T-cell (primary cell): ENCODE measurements at places on chromosomes 5 and 9. TPM values are rescaled to one million over a fixed set of nuclear protein-coding genes. Genes with fewer than 3 reads are reported as not detected.

DNA sequence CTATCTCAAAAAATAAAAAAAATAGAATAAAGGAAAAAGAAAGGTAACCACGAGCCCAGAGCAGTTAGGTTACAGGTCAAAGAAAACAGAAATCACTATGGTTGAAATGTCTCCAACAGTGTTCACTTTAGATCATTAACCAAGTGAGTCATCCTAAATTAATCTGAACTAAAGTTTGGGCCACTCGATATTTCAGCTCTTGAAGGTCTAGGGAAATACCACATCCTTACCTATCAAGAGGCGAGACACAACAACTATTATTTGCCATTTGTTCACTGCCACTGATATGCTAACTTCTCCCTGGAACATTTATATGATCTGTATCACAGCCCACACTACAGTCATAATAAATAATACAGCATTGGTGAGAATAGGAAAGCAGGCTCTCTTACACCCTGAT lies 111.3 kb upstream of the NR5A1 start:
- DNase-seq: no peak
- no peak overlapping the region for H3K27ac ChIP-seq
- peaks cover 3% of the 10 kb centered on the region for H3K27me3 ChIP-seq
- no peak overlapping the region for H3K4me3 ChIP-seq

- H3K4me1 ChIP-seq: no peaks in the 10 kb centered on the region
- no peak overlapping the region for H3K27ac ChIP-seq
- no peaks in the 10 kb centered on the region for H3K36me3 ChIP-seq
- DNase-seq: no peak
- no peak overlapping the region for H3K4me3 ChIP-seq
Observed at GRCh38 chr9:81461196-81461595, 228.2 kb downstream of the TLE1 start.

DNA sequence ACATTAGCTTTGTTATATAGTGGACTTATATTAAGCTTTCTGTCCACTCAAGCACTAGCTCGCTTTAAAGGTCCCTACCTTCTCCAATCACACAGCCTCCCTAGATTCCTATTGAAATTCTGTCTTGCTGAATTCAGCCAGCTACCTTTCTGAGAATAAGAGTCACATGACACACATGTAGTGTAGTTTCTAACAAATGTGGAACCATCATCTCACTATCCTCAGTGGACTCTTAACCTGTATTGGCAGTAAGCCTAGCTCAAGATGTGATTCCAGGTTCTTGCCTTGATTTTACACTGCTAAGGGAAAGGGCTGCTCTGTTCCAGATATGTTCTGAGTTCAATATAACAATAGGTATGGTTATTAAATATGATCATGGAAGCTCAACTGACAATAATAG lies 11.4 kb downstream of the FAM219A start:
- DNase-seq: no peak
- H3K4me3 ChIP-seq: no peak overlapping the region
- no peak overlapping the region for H3K27ac ChIP-seq
- no peaks in the 10 kb centered on the region for H3K27me3 ChIP-seq
- no peaks in the 10 kb centered on the region for H3K36me3 ChIP-seq
- H3K4me1 ChIP-seq: no peaks in the 10 kb centered on the region

The ABCA2 gene
- total RNA-seq: 77.6 TPM

The FSTL4 gene
- total RNA-seq: not detected

- H3K27ac ChIP-seq: no peak overlapping the region
- no peak for DNase-seq
- no peak overlapping the region for H3K4me3 ChIP-seq
- no peaks in the 10 kb centered on the region for H3K36me3 ChIP-seq
- no peaks in the 10 kb centered on the region for H3K4me1 ChIP-seq
Observed at GRCh38 chr5:106874974-106875373, 795.8 kb downstream of the EFNA5 start.

DNA sequence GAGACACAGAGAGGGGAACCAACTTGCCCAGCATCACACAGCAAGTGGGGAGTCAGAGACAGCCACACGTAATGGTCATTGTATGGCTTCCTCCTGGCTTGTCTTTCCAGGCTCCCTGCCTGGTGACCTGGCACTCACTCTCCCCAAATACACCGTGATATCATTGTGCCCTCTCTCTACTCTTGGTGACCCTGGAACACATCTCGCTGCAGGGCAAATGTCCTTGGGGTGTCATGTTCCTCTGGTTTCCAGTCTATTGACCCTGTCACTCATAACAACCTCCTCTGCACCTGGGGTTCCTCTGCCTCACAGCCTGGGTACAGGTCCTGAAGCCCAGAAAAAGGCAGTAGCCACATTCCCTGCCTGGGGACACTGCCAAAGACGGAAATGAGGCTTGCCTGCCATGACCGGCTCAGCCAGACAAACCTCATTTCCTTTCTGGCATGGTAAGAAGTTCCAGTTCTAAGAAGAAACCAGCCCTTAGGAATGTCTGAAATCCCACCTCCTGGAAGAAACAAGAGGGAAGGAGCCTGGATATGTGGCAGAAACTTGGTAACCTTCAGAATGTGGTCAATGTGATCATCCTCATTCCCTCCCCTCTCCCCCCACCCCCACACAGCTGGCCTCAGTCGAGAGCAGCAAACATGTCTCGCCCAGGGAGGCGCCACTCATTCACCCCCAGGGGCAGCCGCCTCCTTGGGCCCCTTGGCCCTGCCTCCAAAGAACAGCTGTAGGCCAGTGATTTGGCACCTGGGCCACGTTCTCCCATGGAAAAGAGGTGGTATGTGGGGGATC lies 30.6 kb upstream of the SMU1 start:
- no peaks in the 10 kb centered on the region for H3K27me3 ChIP-seq
- no peak overlapping the region for H3K4me3 ChIP-seq
- no peak overlapping the region for H3K27ac ChIP-seq
- DNase-seq: no peak
- H3K4me1 ChIP-seq: no peaks in the 10 kb centered on the region

- H3K4me3 ChIP-seq: no peak overlapping the region
- H3K27ac ChIP-seq: no peak overlapping the region
- H3K27me3 ChIP-seq: no peaks in the 10 kb centered on the region
- H3K36me3 ChIP-seq: no peaks in the 10 kb centered on the region
Observed at GRCh38 chr9:120741701-120742100, 27.4 kb upstream of the MEGF9 start.

DNA sequence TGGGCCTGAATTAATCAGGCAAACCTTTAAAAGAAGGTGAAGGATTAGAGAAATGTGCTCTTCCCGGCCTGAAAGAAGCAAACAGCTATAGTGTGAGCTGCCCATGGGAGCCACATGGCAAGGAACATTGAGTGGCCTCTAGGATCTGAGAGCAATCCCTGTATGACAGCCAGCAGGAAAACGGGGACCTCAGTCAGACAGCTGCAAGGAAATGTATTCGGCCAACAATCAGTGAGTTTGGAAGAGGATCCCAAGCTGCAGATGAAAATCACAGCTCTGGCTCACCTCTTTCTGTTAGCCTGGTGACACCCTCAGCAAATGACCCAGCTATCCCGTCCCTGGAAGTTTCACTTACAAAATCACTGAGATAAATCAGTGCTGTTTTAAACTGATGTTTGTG lies 309.2 kb downstream of the SH3GL2 start:
- H3K36me3 ChIP-seq: no peaks in the 10 kb centered on the region
- H3K27me3 ChIP-seq: no peaks in the 10 kb centered on the region
- H3K4me3 ChIP-seq: no peak overlapping the region
- no peak overlapping the region for H3K27ac ChIP-seq
- no peak for DNase-seq
- H3K4me1 ChIP-seq: no peaks in the 10 kb centered on the region

DNA sequence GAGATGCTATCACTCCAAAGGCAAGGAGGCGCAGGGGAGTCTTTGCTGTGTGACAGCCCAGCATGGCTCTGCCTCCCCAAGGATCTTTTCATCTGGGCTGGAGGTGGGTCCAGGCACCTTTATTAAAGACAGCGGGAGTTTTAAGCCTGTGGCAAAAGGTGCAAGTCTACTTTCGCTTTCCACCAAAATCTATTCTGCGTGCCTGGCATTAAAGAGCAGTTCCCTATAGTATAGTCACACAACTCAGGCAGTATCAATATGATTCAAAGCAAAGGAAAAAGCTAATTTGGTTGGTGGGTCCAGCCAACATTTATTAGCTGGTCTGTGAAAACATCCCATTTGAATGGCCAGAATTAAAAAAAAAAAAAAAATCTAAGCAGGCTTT lies 398.7 kb downstream of the EBF1 start:
- no peaks in the 10 kb centered on the region for H3K36me3 ChIP-seq
- H3K4me3 ChIP-seq: no peak overlapping the region
- H3K4me1 ChIP-seq: no peaks in the 10 kb centered on the region
- no peaks in the 10 kb centered on the region for H3K27me3 ChIP-seq

The ICE1 gene
- total RNA-seq: 41.4 TPM

The DPYSL3 gene
- 0.54 TPM for total RNA-seq

- no peaks in the 10 kb centered on the region for H3K36me3 ChIP-seq
- H3K27ac ChIP-seq: no peak overlapping the region
- H3K4me1 ChIP-seq: no peaks in the 10 kb centered on the region
Observed at GRCh38 chr5:102713682-102714231, 41.3 kb upstream of the PAM start.

- no peaks in the 10 kb centered on the region for H3K36me3 ChIP-seq
- H3K4me1 ChIP-seq: peaks cover 46% of the 10 kb centered on the region
- DNase-seq: no peak
- H3K27me3 ChIP-seq: no peaks in the 10 kb centered on the region
Observed at GRCh38 chr5:113059232-113060040, 82.8 kb downstream of the DCP2 start.

GRCh38 chr5:180665682-180666404 lies 16.4 kb upstream of the FLT4 start:
- H3K27me3 ChIP-seq: no peaks in the 10 kb centered on the region
- H3K4me1 ChIP-seq: peaks cover 3% of the 10 kb centered on the region
- no peak for DNase-seq

The TMEM252 gene
- total RNA-seq: not detected

DNA sequence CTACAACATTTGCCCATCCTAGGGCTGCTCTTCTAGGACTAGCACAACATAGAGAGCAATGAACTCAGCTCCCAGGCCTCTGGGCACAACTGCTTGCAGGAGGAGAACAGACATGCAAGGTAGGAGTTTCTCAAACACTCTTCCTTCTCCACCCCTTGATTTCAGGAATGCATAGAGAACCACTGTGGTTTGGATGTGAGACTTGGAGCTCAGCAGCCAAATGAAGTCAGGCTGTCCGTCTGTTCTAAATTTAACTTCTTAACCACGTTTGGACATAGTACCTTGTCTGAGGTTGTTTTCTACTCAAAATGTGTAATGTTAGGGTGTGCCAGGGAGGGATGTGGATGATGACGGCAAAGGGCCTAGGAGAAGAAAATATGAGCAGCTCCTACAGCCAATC lies 515.1 kb upstream of the TNC start:
- DNase-seq: no peak
- no peaks in the 10 kb centered on the region for H3K36me3 ChIP-seq
- H3K4me1 ChIP-seq: no peaks in the 10 kb centered on the region
- H3K27me3 ChIP-seq: no peaks in the 10 kb centered on the region
- no peak overlapping the region for H3K27ac ChIP-seq
- H3K4me3 ChIP-seq: no peak overlapping the region

The LPAR1 gene
- total RNA-seq: 0.26 TPM

DNA sequence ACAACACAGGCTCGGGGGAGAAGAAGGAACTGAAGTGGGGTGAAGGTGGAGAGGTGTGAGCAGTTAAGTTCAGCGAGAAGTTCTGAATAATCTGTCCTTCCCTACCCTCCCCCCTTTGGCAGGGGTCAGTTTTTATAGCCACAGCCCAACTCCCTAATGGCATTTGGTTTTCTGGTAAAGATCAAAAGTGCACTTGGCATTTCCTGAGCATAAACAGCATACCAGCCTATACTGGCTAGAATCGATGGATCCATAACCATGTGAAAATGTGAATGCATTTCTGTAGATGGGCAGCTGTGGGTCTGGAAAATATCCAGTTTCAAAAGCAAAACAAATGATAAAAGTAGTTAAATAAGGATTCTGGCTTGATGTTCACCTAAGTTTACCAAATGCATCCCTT lies 410.9 kb downstream of the PLK2 start:
- DNase-seq: no peak
- no peaks in the 10 kb centered on the region for H3K4me1 ChIP-seq
- no peaks in the 10 kb centered on the region for H3K27me3 ChIP-seq
- H3K27ac ChIP-seq: no peak overlapping the region
- H3K4me3 ChIP-seq: no peak overlapping the region
- no peaks in the 10 kb centered on the region for H3K36me3 ChIP-seq

- no peak overlapping the region for H3K4me3 ChIP-seq
- H3K36me3 ChIP-seq: no peaks in the 10 kb centered on the region
- H3K4me1 ChIP-seq: peaks cover 3% of the 10 kb centered on the region
- DNase-seq: no peak
- H3K27me3 ChIP-seq: peaks cover 37% of the 10 kb centered on the region
Observed at GRCh38 chr5:848671-849111, 2.1 kb downstream of the ZDHHC11 start.

DNA sequence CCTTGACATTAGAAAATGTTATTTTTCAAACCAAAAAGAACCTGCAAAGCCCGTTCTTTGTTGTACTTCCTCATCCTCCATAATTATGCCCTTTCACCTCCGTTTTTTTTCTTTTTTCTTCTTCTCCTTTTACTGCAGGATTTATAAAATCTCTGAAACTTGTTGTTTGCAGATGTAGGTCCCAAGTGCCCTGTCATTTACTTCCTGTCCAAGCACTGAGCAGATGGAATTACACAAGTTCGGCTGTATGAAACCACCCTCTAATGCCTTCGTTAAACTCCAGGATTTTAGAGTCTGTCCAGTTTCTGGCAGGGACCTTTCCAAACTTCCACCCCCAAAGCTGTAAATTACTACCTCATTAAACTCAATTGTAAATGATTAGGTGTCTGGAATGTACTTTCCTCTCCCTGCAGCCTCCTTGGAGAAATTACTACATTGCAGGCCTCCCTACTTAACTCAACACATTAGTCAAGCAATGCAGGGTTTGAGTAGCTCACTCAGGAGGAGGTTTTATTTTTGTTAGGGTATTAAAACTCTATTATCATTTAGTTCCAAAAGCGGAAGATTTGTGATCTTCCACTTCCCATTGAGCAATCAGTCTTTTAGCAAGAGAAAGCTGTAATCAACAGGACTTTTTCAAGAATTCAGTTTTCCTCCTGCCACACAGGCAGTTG lies 125.6 kb upstream of the LPAR1 start:
- H3K27me3 ChIP-seq: no peaks in the 10 kb centered on the region
- no peaks in the 10 kb centered on the region for H3K36me3 ChIP-seq
- H3K4me3 ChIP-seq: no peak overlapping the region
- no peak overlapping the region for H3K27ac ChIP-seq

- no peak overlapping the region for H3K4me3 ChIP-seq
- peaks cover 72% of the 10 kb centered on the region for H3K27me3 ChIP-seq
- peaks cover 39% of the 10 kb centered on the region for H3K4me1 ChIP-seq
- H3K27ac ChIP-seq: no peak overlapping the region
Observed at GRCh38 chr5:141875022-141875740, 3.0 kb downstream of the PCDH1 start.

- peaks cover 53% of the 10 kb centered on the region for H3K4me1 ChIP-seq
- H3K4me3 ChIP-seq: no peak overlapping the region
- peaks cover 2% of the 10 kb centered on the region for H3K36me3 ChIP-seq
Observed at GRCh38 chr9:93598647-93599241, 22.4 kb downstream of the PHF2 start.

- no peak overlapping the region for H3K27ac ChIP-seq
- no peak for DNase-seq
- no peaks in the 10 kb centered on the region for H3K4me1 ChIP-seq
Observed at GRCh38 chr5:24649531-24649930, 4.8 kb upstream of the CDH10 start.

The SLC34A1 gene
- total RNA-seq: not detected
